ENCODE measurements at places on chromosomes 4 and X.

DNA sequence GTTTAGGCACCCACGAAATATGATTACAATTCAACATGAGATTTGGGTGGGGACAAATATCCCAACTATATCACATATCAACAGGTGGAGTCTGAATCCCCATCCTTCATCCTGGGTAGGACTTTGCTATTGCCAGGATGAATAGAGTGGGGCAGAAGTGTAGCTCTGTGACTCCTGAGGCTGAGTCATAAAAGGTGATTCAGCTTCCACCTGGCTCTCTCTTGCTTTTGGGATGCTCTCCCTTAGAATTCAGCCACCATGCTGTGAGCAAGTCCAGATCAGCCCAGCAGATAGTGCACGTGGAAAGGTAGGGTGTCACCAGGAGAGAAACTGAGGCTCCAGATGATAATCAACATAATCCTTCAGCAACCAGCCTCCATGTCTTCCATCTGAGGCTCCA lies 193.8 kb upstream of the BCOR start:
- no peak for DNase-seq

DNA sequence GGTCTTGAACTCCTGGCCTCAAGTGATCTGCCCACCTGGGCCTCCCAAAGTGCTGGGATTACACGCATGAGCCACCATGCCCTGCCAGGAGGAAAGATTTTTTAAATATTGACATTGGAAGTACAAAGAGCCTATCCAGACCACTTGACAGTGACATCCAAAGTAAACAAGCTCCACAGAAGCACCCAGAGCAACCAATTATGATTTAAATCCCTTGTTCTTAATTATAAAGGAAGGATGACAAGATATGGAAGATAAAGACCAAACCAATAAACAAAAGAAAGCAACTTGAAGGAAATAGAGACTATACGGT lies 27.7 kb upstream of the RPL34 start:
- no peak for DNase-seq

DNA sequence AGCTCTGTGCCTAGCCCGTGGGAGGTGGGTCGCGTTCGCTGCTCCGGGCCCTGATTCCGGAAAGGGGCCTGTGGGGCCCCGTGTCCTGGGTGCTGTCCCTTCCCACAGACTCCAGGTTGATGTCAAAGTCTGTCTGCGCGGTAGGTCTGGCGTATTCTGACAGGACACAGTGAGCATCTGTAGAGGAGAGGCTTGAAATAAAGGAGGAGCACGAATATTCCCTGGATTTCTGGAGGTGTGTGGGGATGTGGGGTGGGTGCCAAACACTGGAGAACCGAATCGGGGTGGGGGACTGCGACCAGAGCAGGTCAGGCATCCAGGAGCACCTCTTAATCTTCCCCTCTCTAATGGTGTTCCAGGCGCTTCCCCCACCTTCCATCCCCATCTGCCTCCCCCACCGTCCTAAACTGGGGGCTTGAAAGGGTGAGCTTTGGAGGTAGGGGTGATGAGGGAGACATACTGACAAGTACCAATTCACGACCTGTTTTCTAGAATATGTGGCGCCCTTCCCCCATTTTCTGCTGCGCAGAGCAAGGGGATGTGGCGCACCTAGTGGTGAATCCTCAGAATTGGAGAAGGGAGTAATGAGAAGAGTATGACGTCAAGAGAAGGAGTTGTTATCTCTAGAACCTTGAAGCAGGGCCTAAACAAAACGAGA lies 877 bp downstream of the GPRASP1 start:
- no peak for DNase-seq

- no peak for DNase-seq
Measured at GRCh38 chrX:38975368-38975942, 174.2 kb downstream of the MID1IP1 start.

GRCh38 chr4:151540728-151541388 lies 131.9 kb downstream of the FHIP1A start:
- peak; percentile 26 for DNase-seq

GRCh38 chr4:25284466-25284865 lies 28.1 kb upstream of the ZCCHC4 start:
- DNase-seq: no peak

- no peak for DNase-seq
Measured at GRCh38 chr4:85370400-85371032, 104.4 kb upstream of the ARHGAP24 start.

DNA sequence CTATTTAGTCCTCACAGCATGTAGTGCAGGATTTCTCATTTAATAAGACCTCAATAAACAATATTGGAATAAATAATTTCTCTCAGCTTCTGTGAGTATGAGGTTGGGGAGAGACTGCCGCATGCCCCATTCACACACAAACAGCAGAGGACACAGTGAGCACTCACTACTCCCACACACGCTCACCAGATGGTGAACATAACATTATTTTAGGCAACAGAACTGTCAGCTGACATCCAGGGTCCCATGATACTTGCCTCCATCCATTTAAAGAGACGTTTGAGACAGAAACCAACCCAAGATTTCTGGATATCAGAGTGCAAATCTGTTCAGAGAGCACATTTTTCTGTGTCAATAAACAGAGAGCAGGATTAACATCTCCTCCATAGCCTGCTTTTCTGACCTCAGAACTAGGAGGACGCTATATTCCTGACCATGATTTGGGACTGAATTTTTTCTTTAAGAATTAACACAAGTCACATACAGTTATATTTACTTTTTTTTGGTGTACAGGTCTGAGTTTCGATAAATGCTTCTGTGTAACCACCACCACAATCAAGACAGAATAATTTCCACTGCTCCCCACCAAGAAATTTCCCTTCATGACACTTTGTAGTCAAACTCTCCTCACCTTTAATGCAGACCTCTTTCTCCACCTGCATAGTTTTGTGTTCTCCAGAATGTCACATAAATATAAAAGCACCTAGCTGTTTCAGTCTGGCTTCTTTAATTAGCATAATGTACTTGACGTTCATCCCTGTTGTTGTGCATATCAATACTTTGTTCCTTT lies 16.7 kb downstream of the GPRIN3 start:
- no peak for DNase-seq

GRCh38 chrX:49176421-49177326 lies 5.0 kb downstream of the PLP2 start:
- DNase-seq: no peak

DNA sequence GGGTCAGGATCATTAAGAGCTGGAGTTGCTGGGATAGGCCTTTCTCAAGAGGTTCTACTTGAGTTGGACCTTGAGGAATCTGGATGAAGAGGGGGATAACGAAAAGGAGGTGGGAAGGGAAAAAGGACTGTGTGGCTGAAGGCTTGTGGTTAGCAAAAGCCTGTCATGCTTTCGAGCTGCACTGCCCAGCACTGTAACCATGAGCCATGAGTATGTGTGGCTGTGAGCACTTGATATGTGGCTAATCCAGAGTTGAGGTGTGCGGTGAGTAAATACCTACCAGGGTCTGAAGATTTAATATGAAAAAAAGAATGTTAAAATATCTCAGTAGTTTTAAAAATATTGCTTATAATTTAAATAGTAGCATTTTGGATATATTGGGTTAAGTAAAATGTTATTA lies 11.4 kb downstream of the TMEM165 start:
- no peak for DNase-seq

DNA sequence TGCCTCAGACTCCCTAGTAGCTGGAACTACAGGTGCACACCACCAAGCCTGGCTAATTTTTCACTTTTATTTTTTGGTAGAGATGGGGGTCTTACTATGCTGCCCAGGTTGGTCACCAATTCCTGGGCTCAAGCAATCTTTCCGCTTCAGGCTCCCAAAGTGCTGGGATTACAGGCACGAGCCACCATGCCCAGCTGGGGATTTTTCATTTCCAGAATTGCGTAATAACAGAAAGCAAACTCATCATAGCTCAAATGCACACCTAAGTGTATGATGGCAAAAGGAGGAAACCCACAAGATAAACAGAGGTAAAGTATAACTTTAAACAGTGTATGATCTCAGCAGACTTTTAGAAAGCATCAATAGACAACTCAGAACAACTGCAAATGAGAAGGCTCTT lies 56.2 kb downstream of the TEX11 start:
- no peak for DNase-seq

GRCh38 chr4:149466446-149466845 lies 349.2 kb downstream of the IQCM start:
- no peak for DNase-seq

- no peak for DNase-seq
Measured at GRCh38 chr4:174037049-174037448, 246.4 kb downstream of the FBXO8 start.

GRCh38 chrX:46366381-46367207 lies 178.6 kb downstream of the ZNF674 start:
- DNase-seq: no peak

DNA sequence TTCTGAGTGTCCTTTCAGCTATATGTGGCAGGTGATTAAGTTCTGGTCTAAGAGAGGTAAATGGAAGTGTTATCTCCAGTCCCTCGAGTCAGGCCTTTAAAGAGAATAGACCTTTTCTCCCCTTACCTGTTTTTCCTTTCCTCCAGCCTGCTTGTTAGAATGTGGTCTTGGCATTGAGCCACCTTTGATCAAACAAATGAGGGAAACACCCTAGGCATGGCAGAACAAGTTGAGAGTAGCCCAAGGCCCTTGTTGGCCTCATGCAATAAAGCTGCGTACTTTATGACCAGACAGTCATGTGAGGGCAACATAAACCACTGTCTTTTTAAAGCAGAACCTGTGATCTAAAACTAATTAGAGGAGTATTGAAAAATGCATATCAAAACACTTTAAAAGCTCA lies 13.2 kb upstream of the IL13RA2 start:
- peak; percentile 50 for DNase-seq

GRCh38 chr4:5237086-5237660 lies 185.9 kb downstream of the STK32B start:
- no peak for DNase-seq

DNA sequence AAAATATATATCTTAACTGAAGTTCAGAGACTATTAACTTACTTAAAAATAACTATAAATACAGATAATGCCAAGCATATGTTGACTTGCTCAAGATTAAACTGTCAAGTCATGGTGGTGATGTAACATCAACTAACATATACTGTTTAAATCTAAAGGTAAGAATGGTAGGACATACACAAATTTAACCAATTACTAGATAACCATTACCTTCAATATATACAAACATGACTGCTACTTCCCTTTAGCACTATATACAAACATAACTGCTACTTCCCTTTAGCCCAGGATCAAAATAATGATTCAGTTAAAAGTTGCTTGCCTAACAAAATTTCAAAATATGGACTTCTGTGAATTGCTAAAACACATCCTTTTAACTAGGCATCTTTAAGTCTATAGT lies 14.9 kb downstream of the HNRNPD start:
- no peak for DNase-seq

DNA sequence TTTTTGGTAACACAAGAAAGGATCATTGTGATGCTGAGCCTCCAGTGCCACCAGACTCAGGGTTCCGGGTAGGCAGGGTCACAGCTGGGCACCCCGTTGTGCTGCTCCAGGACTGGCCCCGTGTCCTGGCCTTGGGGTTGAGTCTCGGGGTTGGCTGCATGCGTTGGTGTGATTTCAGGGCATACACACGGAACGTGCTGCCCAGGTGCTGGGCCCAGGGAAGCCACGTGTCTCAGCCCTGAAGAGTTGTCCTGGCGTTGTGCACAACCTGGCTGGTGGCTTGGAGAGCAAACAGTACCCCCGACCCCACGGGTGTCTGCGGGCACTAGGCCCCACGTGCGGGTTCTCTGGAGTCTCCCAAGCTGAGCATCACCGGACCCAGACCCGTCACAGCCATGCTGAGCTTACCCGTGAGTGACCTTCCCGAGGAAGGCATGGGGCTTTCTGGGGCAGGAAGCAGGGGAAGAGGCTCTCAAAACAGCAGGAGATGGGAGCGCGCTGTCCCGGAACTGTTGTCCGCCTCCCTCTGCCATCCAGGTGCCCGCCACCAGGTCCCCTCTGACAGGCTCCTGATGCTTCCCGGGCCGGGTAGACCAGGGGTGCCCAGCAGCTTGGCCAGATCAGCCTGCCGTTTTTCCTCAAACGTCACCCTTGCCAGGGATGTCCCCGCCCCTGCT lies 66.1 kb upstream of the ENPP6 start:
- DNase-seq: no peak

GRCh38 chr4:47774079-47774478 lies 63.8 kb downstream of the CORIN start:
- DNase-seq: no peak

DNA sequence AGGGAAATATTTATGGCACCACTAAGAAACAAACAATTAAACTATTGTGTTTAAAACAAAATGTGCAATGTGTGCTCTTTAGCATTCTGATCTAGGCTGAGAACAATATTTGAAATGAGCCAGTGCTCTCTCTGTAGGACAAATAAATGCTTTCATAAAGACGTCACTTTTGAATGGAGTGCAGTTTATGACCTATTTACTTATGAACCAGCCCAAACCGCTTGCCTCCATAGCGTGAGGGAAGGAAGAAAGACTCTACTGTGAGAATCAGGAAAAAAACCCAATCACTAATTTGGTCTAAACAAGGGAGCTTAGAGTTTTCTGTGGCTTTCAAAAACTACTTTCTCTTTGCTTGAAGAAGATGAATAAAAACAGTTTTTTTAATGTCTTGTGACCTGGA lies 39.4 kb downstream of the SAT1 start:
- DNase-seq: no peak

DNA sequence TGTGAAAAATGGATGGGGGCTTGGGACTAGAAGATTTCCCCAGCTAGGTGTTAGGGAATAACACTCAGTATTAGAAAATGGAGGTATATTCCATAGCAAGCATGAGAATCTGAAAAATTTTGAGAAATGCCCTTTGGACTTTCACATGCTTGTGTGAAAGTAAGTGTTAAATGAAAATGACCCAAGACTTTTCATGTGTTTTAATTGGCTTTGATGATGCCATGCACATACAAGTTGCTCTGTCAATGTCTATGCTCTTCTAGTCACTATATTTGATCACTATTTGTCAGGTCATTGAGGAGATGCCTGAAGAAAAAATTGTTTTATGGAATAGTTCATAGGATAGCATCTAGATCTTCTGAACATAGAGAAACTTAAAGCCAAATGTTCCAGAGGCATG lies 147.6 kb downstream of the SH2D1A start:
- DNase-seq: no peak

DNA sequence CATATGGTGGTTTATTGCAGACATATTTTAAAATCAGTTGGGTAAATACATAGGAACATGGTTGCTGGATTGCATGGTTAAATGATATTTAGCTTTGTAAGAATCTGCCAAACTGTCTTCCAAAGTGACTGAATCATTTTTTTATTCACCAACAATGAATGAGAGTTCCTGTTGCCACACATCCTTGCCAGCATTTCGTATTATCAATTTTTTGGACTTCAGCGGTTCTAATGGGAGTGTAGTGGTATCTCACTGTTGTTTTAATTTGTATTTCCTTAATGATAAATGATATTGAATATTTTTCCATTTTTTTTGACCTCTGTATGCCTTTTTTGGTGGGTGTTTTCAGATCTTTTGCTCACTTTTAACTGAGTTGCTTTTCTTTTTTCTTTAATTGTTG lies 1.4 kb upstream of the MTHFD2L start:
- DNase-seq: no peak

- no peak for DNase-seq
Measured at GRCh38 chr4:8291036-8291682, 21.6 kb downstream of the HTRA3 start.
